Brain (organoid and tissue), 16 donors: ENCODE measurements at places on chromosomes 1 and 21.
A peak's percentile ranks its signal among the peaks of the same experiment; 100 is the strongest.

DNA sequence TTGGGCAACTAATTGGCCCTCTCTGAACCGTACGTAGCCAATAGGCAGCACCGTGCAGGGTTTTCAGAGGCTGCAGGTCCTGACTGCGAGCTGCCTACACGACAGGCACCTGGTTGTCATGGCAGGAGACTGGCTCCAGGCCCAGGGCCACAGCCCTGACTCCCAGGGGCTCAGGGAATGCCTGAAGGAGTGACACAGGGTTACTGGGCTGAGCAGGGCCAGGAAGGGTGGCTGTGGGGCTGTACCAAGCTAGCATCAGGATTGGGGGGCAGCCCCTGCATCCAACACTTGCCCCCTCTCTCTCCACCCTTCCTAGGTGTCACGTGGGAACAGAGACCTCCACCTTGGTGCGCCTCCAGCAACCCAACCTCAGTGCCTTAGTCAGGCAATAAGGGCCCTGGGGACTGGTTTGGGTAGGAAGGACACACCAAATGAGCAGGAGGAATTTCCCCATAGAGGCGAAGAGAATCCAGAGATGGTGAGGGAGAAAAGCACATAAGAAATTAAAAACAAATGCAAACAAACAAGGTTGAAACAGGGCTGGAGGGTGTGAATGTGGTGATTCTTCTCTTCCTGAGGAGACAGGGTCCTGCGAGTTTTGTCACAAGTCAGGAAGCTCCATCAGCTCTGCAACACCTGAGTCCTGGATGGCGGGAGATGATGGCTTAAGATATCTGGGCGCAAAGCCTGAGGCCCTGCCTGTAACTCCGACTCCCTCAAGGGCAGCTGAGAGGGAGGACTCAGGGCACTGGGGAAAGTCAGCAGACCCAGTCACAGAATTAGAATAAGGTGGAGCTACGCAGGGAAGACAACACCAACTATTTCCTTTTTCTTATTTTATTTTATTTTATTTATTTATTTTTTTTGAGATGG, 19.7 kb upstream of the RNU1-4 start:
- no peak for DNase-seq

- DNase-seq = no peak
Observed at GRCh38 chr21:39178421-39178820, 4.8 kb downstream of the PSMG1 start.

DNA sequence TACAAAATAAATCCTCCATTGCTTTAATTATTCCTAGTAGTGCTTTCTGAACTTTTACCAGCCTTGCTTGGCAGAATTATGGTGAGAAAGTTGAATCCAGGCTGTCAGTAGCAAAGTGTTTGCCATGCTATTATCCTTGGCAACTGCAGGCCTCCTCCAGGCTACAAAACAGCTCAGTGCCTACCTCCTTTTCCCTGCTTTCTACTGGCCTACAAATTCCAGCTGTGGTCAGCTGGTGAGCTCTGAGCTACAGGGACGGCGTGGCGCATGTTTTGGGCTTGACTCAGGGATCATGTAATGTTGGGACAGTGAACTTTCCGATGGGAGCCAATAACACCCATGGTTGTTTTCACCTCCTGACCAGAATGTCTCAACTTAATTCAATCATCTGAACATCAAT, 456.1 kb upstream of the ADAMTS5 start:
- DNase-seq = no peak

GRCh38 chr1:61184040-61184713, 101.8 kb downstream of the NFIA start:
- DNase-seq = peak; percentile 94

DNA sequence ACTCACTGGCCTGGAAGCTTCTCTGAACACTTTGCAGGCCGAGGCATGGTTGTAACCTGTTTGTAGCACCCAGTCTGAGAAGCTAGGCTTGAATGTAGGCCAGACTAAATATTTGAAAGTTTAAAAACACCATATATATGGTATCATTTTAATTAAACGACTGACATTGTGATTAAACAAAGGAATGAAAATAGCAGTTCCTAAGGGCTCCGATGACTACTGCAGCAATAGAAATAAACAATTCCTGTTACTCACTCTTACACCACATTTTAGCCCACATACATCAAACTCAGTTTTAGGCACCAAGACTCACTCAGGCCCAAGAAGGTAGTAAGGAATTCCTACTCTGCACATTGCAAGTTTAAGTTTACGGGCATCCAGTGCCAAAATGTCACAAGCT, 281.2 kb downstream of the AKT3 start:
- no peak for DNase-seq

- DNase-seq = no peak
Observed at GRCh38 chr1:36464605-36465393, 615 bp upstream of the MRPS15 start.

GRCh38 chr1:153773096-153773921, 1.9 kb upstream of the SLC27A3 start:
- DNase-seq = no peak

- DNase-seq = no peak
Observed at GRCh38 chr21:25370311-25370744, 237.0 kb downstream of the MRPL39 start.

GRCh38 chr1:69121723-69122122, 446.0 kb upstream of the LRRC7 start:
- peak; percentile 82 for DNase-seq

DNA sequence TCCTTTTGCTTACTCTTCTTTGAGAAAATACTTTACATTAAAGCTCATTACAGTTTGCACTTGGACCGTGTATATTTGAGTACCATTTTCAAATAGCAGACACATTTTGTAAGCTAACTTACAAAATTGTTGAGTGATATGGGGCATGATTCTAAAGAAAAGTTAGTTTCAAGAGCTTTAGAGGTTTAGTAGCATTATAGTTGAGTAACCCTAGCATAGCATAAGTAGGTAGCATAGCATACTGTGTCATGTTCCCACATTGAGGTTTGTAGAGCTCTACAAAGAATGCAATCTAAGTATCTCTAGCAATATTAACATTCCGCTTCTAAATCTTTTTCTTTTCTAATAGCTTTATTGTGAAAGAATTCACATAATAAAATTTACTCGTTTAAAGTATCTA, 92.0 kb downstream of the ITSN1 start:
- DNase-seq = no peak

DNA sequence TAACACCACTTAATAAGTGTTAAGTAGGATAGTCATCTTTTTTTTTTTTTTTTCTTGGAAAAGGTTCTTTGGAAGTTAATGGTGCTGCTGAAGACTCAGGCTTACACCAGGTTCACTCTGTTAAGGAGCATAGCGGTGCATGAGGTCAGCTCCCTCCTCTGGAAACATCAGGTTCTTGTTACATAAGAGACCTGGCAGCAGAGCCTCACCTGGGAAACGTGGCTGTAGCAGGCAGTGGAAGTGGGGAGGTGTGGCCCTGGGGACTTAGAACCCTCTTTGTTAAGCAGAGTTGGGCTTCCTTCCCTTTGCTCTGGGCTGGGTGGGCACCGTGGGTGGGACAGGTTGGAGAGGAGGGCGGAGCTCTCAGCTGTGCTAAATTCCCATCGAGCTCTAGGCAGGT, 104.1 kb downstream of the CNIH3 start:
- DNase-seq = no peak

DNA sequence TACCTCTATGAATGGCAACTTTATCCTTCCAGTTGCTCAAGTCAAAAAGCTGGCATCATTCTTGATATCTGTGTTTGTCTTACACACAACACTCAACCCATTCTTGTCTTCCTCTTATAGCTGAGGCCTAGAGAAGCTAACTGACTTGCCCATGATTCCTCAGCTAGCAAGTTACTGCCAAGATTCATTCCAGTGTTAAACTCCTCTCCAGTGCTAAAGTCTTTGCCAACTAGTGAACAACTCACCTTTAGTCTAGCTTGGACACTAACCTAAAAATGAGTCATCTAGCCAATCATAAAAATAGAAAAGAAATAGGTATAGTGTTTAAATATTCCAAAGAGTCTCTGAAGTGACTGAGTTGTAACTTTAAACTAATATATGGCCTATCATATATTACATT, 45.6 kb upstream of the RGS2 start:
- DNase-seq = no peak

DNA sequence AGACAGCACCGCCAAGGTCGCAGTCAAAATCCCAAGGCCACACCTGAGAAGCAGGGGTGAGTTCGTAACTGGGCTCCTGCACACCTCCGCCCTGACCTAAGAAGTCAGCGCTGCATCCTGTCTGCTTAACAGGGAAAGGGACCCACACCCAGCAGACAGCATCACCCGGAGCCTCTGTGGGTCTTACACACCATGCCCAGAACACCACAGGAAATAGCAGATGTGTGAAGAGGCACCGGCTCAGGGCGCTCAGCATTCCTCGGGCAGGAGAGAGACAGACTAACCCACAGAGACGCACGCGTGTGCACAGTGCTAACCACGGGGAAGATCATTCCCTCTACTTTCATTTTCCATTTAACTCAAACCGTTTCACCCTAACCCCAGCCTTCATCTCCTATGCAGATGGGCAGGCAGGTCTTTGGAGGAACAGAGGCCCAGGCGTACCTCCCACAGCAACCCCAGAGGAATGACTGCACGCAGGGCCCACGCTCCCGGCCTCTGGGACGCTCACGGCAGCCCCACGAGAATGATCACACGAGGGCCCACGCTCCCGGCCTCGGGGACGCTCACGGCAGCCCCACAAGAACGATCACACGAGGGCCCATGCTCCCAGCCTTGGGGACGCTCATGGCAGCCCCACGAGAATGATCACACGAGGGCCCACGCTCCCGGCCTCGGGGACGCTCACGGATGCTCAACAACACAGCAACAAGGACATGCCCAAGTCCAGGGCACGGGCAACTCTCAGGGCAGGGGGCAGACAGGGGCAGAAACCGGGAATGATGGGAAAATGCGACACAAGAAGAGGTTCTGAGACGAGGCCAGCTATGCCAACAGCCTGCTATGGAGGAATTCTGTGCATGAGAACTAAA, 20.9 kb downstream of the POFUT2 start:
- no peak for DNase-seq

- DNase-seq = no peak
Observed at GRCh38 chr1:92038695-92039346, 9.0 kb downstream of the EPHX4 start.

GRCh38 chr1:19533626-19534025, 48.3 kb upstream of the CAPZB start:
- no peak for DNase-seq
